Fibroblast of the conjunctiva (primary cell): ENCODE measurements at places on chromosomes 7 and 10.
A peak's percentile ranks its signal among the peaks of the same experiment; 100 is the strongest.

DNA sequence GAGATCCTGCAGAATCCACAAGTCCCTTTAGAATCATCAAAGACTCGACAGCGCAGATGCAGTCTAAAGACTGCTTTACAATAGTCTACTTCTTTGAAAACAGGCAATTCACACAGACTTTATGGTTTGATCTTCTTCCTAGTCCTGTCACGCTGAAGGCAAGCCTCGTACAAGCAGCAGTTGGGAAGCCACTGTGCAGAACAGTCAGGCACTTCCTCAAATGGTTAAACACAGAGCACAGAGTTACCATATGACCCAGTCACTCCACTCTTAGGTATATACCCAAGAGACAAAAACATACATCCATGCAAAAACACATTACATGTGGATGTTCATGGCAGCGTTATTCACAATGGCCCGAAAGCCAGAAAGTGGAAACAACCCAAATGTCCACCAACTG, 41.4 kb downstream of the LRRC20 start:
- DNase-seq, result no peak

DNA sequence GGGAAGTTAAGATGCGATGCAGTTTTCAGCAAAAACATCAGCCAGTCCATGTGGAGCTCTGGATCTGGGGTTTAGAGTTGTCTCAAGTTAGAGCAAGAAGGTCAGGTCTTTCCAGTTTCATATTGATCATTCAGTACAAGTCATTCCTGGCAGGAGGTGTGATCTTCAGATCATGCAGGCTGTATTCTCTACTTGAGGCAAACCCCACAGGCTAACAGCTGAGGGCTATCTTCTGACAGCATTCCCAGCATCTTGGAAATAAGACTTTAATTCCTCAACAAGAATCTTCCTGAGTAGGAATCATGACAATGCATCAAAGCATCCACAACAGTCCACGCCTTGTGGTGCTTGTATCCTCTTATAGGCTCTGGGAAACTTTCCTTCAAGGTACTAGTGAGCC, 94.9 kb upstream of the ZNF438 start:
- no peak for DNase-seq

DNA sequence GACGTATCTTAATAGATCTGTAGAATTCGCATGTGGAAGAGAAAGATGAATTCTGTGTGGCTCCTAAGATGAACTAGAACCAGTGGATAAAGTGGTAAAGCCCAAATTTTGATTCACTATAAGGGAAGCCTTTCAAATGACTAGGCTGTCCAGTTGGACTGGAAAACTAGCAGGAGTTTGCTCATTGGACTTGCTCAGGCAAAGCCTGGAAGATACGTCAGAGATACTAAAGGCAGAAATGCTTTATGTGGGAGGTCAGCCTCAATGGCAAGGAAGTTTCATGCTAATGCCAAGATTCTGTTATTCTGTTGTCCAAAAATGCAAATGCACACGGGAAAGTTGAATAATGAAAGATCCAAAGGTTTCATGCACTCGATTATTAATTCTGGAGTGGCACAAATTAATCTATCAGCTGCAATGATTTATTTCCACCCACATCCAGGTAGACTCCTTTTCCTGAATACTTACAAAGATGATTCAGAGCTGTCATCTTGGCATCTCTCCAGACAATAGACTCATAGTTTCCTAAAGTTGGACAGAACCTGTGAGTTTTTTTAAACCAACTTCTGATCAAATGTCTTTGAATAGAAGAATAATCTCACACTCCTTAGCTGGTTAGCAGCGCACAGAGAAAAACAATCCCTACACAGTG, 20.5 kb upstream of the PPP1R3C start:
- peak; percentile 44 for DNase-seq

GRCh38 chr10:103574097-103575061, 80.9 kb downstream of the NEURL1 start:
- DNase-seq, result no peak

DNA sequence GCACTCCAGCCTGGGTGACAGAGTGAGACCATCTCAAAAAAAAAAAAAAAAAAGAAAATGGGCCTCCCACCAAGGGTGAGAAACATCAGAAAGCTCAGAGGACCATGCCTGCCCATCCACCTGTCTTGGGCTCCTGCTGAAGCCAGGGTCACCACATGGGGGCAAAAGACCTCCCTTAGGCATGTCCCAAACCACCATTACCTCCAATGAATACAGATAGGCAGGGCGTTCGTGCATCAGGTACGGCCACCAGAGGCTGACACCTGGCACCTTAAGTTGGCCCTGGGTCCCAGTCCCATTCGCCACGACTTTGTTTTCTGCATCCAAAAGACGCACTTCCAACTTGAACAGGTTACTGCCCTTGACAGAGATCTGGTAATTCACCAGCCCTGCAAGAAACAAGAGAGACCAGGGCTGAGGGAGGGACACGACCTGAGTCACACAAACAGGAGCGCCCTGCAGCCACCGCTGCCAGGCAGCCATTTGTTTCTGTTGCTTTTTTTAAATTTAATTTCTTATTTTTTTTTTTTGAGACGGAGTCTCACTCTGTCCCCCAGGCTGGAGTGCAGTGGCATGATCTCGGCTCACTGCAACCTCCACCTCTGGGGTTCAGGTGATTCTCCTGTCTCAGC, 6.1 kb downstream of the GUSB start:
- no peak for DNase-seq

- DNase-seq, result no peak
Measured at GRCh38 chr10:119395280-119396007, 147.1 kb downstream of the RGS10 start.

GRCh38 chr10:121694966-121695643, 96.9 kb upstream of the FGFR2 start:
- DNase-seq, result no peak

DNA sequence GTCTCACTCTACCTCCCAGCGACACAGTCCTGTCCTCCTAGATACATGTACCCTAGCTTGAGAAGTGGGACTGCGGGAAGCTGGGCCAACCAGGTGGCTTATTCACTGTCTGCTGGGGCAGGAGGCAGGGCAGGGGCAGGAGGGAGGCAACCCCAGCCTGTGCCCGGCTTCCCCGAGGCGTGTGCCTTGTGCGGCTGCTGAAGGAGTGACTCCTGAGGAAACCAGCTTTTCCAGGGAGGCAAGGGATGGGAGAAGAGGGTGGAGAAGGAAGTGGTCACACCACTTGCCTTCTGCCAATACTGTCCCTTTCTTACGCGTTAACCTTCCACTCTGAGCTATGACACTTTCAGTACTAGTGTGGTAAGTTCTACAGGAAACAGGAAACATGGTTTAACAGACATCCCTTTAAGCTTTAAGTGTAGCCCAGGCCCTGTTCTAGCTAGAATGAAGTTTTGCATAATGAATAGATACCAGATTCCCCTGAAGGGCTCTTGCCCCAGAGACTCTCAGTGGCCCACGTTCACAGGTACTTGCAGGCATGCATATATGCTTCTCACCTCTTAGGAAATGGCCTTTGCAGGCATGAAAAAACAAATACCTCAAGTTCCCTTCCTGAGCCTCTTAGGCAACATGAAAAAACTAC, 40.6 kb downstream of the SYPL1 start:
- no peak for DNase-seq
